ENCODE measurements at places on chromosomes 7 and 10. TPM values are rescaled to one million over a fixed set of nuclear protein-coding genes. Genes with fewer than 3 reads are reported as not detected.

The CDC14C gene
- total RNA-seq: not detected

The SMURF1 gene
- 14.2 TPM for total RNA-seq

The GPR85 gene
- not detected for total RNA-seq

GRCh38 chr7:132514430-132514829 is 61.8 kb downstream of the PLXNA4 start:
- H3K27me3 ChIP-seq: peaks cover 4% of the 10 kb centered on the region
- peaks cover 34% of the 10 kb centered on the region for H3K4me1 ChIP-seq
- DNase-seq: no peak
- H3K36me3 ChIP-seq: peaks cover 17% of the 10 kb centered on the region
- H3K4me3 ChIP-seq: no peak overlapping the region
- no peak overlapping the region for H3K27ac ChIP-seq

GRCh38 chr7:123645516-123645915 is 10.2 kb upstream of the LMOD2 start:
- H3K36me3 ChIP-seq: no peaks in the 10 kb centered on the region
- no peaks in the 10 kb centered on the region for H3K4me1 ChIP-seq
- no peak overlapping the region for H3K4me3 ChIP-seq
- no peak for DNase-seq
- H3K27me3 ChIP-seq: peaks cover 15% of the 10 kb centered on the region
- no peak overlapping the region for H3K27ac ChIP-seq

DNA sequence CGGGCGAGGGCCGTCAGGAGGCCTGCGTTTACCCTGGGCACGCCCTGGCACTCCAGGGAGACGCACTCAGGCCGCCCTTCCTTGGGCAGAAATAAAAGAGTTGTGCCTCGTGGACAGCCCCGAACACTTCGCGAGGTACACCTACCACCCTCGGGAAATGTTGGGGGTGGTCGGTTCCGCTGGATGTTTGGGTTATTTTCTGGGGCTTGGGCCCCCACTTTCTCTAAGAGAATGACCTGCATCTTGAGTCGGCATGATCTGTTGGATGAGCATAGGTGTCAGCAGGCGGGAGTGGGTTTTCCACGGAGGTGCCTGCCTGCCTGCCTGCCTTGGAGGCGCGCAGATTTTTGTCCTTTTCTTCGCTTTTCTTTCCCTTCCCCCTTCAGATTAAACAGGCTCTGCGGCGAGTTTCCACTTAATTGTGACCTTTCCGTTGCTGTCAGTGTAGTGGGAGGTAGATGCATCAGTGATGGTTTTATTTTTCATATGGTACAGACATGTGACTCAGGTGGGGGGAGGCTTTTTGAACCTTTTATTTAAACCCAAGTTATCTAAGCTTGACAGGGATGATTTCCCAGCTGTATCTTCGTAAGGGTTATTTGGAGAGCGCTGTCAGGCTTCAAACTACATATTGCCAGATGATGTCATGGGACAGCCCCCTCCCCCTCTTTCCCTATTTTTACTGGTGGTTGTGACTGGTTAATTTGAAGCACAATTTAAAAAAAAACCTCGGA is 661 bp downstream of the HECTD2 start:
- peak overlapping the region; percentile 77 for H3K4me3 ChIP-seq
- peaks cover 18% of the 10 kb centered on the region for H3K4me1 ChIP-seq
- DNase-seq: peak; percentile 16
- peaks cover 14% of the 10 kb centered on the region for H3K27me3 ChIP-seq
- peak overlapping the region; percentile 83 for H3K27ac ChIP-seq
- H3K36me3 ChIP-seq: no peaks in the 10 kb centered on the region

DNA sequence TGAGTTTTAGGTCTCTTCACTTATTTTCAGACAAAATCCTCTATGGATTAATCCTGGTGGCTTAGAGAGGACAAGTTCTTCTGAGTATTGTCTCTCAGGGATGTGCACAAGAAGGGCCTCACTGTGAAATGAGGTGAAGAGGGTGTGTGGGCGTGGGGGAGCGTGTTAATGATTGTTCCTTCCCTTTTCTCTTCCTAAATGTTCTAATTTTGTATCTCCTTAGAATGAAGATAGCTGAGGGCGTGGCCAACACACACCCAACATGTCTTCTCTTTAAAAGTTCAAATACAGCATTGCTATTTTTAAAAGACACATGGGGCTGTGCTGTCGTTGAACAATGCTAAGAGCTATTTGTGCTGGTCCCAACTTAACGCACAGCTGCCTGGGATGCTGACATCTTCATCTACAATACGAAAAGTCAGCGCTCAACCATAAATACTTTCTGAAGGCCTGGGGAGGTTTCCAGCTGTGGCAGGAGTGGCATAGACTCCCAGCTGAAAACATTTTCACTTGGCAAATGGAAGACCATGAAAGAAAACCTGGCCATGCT is 135.9 kb downstream of the JCAD start:
- no peak for DNase-seq
- peaks cover 7% of the 10 kb centered on the region for H3K27me3 ChIP-seq
- no peak overlapping the region for H3K4me3 ChIP-seq
- H3K4me1 ChIP-seq: no peaks in the 10 kb centered on the region

DNA sequence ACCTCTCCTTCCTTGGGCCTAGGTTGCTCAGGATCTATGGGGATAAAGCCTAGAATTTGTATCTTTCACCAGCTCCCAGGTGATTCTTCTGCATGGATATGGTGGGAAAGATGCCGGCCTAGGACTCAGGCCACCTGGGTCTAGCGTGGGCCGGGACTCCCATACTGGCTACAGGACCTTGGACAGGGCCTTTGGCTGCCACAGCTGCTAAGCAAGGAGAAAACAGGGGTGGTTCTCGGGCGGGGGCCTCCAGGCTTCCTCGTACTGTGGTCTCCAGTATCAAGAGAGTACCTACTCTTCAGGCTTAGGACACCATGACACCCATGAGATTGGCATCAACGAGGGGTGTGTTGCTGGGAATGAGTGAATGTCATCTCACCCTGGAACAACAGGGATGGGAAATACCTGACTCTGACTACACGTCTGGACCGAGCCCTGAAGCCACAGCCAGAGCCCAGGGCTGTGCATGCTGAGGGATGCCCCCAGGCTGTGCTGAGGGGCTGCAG is 120.3 kb upstream of the ADAM12 start:
- DNase-seq: no peak
- H3K36me3 ChIP-seq: no peaks in the 10 kb centered on the region
- H3K4me1 ChIP-seq: no peaks in the 10 kb centered on the region

Measured in activated CD4-positive, alpha-beta T cell treated with anti-CD3 and anti-CD28 coated beads, Interleukin-2, amount 10 ng/mL, durations not matched to agents 7 days and 5 days (primary cell).